Mesenchymal stem cell (in vitro differentiated cells and primary cell): ENCODE measurements at places on chromosomes 11 and 22.

DNA sequence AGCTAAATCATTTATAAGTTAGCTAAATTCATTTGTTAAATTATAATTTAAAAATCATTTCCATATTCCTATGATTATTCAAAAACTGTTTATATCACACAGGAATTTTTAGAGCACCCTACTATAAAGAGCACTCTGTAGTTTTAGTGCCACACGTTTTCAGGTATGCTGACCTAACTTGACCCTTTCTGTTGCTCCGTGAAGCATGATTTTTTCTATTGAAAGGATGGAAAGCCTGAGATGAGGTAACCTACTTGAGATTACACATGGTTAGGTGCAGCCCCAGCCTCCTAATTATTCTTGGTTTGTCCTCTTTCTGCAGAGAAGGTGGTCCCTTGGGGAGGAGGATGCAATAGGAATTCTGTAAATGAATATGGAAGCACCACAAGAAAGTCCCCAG lies 72.6 kb downstream of the PPFIBP2 start:
- no peak for DNase-seq

- DNase-seq, result no peak
Measured at GRCh38 chr22:43241699-43242386, 54.9 kb upstream of the TTLL12 start.

- DNase-seq, result no peak
Measured at GRCh38 chr22:30435674-30436126, 10.1 kb downstream of the MTFP1 start.

- peak; percentile 53 for DNase-seq
Measured at GRCh38 chr22:33361581-33361980, 303.4 kb upstream of the SYN3 start.

GRCh38 chr11:104637662-104638170 lies 260.5 kb downstream of the CASP12 start:
- DNase-seq, result no peak

- DNase-seq, result no peak
Measured at GRCh38 chr22:27983361-27983791, 64.3 kb upstream of the PITPNB start.

DNA sequence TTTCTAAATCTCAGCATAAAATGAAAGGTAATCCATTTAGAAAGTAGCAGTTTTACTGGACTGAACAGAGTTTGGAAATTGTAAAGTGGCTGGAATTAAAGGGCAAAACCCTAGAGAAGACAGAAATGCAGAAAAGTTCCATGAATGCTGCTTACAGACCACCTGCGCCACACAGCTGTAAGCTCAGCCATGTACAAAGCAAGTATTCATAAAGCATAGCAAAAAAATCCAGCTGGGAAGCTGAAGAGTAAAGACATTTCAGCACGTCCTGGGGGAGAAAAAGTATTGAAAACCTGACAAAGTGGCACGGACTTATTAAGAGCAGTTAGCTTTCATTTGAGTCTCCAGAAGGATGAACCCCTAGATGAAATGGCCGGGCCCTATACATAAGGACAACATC lies 220.1 kb upstream of the CNTN5 start:
- DNase-seq, result no peak

GRCh38 chr11:10556590-10556989 lies 11.9 kb downstream of the LYVE1 start:
- no peak for DNase-seq

- no peak for DNase-seq
Measured at GRCh38 chr11:131592734-131593133, 222.3 kb downstream of the NTM start.

- DNase-seq, result peak; percentile 74
Measured at GRCh38 chr11:119340335-119341221, at the start of gene C1QTNF5. Gene C1QTNF5, minus strand, starts transcription at chr11:119340883. Its CDS starts 486 bp downstream, at chr11:119340397.

GRCh38 chr11:28536504-28537267 lies 428.5 kb downstream of the METTL15 start:
- no peak for DNase-seq

DNA sequence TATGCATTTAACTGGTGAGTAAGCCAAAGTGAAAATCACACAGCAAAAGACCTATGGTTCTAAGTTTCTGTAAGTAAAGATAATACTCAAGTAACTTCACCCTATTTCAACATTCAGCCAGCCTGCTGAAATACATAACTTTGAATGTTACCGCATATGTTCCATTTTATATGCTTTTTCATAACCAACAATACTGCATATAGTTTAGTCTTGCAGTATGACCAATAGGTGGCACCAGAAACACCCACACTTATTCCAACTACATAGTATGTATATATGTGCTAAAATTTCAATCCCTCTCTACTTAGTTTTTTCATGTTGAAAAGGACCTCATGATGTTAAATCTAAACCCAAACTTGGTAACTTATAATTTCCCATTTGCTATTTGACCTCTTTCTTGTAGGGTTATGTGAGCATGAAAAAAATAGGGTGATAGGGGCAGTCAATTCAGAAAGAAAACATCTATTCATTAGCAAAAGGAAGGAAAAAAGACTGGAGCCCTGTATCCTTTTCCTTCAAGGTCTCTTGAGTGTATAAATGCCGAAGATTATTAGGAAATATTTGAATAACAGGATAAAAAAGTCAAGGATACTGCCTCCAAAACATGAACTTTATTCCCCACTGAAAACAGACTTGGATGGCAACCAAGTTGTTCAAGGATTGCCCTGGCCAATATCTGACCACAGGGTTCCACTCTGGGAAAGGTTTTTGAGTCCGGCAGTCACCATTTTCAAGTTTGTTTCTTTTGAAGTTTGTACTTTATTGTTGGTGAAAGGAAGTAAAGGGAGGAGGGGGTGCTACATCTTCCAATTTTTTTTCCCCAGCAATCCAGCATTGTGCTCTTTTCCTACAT lies 23.8 kb upstream of the FZD4 start:
- DNase-seq, result peak; percentile 44

DNA sequence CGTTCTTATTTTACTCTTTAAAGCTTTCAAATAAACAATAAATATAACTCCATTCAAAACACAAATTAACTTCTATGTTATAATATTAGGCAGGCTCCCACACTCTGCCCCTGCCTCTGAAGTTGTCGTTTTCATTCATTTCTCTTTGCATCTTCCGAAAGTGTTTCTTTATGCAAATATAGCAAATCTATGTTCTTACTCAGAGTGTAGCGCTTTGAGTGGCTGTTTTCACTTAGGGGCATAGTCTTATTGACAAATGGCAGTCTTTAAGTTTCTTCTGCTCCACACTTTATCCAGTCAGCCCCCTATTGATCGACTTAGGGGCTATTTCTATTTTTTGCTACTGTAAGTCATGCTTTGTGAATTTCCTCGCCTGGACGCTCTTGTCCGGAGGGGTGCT lies 45.3 kb upstream of the RTL6 start:
- DNase-seq, result no peak

DNA sequence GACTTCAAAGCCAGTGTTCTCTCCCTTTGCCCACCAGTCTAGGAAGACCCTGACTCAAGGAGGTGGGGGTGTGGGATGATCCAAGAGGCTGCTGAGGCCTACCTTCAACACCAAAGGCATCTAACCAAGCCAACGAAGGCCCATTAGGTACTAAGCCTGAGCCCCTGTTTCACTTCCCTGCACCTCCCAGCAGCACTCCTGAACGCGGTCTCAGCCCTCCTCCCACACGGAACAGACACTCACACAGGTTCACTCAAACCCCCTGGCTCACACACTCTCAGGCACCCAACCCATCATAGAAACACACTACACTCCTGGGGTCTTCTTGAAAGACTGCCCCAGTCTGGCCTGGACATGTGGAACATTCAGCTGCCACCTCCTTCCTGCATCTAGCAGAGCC lies 40.7 kb downstream of the SLC22A12 start:
- no peak for DNase-seq

GRCh38 chr22:20750461-20751184 lies 23.3 kb upstream of the SERPIND1 start:
- peak; percentile 91 for DNase-seq

DNA sequence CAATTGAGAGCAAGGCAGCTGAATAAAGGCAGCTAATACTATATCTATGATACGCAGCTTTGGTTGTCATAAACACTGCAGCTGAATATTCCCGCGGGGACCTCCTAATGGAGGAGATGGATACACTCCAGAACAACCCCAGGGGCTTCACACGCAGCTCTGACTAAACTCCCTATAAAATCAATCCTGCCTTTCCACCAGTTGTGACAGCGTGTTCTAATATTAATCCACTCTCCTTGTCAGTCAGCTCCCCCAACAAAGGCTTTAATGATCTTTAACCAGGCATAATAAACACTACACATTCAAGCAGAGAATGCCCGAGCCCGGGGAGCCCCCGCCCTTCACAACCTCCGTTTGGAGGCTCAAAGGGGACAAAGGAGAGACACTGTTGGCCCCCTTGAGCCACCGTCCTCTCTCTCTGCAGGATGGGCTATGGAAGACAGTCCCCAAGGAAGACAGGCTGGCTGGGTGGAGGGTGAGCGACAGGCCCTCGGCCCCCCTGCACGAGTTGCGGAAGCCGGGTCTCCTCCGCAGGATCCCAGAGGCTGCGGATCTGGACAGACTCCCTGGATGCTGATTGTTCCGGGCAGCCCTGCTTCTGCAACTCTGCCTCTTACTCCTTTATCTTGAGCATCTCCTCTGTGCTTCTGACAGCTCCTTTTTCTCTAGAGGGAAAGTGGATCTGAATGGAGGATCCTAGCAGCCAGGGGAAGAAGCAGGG lies 565.2 kb downstream of the BUD13 start:
- DNase-seq, result no peak

GRCh38 chr11:102237096-102237735 lies 80.1 kb upstream of the BIRC3 start:
- peak; percentile 54 for DNase-seq

DNA sequence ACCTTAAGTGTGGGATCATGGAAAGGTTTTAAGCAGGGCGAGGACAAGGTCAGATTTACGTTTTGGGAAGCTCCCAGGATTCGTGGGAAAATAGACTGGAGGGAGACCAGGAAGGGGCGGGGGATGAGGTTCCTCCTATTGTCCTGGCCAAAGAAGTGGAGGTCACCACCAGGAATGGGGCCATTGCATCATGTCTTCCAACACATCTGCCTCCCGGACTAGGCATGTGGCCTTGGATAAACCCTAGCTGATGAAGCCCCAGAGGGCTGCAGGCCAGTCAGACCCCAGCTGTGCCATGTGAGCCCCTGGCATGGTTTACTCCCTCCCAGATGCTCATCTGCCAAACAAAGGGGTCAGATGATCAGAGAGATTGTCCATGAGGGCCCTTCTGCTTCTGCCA lies 11.5 kb upstream of the YWHAH start:
- DNase-seq, result no peak

GRCh38 chr11:74256378-74257133 lies 54.9 kb downstream of the P4HA3 start:
- DNase-seq, result no peak

- DNase-seq, result no peak
Measured at GRCh38 chr22:36569999-36570398, 41.0 kb upstream of the EIF3D start.

DNA sequence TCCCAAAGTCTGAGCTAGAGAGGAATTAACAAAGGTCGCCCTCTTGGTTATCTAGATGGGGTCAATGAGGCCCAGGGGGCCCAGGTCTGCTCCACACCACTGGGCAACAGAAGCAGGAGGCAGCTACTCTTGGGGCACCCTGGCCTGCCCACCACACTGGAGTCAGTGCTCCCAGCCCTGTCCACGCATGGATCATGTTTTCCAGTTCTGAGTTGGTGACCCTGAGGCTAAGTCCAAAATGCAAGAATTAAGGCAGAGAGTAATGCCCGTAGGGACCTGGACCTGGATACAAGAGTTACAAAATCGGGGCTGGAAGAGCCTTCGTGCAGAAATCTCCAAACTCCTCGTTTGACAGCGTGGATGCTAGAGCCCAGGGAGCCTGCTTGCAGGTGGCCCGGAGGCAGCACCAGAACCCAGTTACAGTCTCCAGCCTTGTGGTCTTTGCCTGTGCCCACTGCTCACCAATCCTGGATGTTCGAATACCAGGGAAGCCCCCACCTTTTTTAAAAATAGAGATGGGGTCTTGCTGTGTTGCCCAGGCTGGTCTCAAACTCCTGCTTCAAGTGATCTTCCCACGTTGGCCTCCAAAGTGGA lies 6.1 kb upstream of the THRSP start:
- no peak for DNase-seq

DNA sequence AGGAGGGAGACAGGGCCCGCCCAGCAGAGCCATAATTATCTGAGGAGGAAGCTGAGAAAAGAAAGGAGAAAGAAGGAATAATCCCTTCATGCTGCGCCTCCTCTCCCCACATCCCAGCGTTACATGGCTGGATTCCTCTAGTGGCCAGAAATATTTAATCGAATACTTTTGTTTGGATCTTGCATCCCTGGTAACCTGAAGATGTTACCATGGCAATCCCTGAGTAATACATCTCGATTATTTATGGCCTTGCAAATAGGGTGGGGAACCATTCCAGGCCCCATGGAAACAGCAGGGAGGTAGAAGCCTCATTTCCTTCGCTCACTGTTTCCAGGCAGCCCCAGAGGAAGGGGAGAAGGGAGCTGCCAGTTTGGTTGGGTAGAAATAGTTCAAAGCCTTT lies 357.7 kb downstream of the BUD13 start:
- DNase-seq, result no peak

DNA sequence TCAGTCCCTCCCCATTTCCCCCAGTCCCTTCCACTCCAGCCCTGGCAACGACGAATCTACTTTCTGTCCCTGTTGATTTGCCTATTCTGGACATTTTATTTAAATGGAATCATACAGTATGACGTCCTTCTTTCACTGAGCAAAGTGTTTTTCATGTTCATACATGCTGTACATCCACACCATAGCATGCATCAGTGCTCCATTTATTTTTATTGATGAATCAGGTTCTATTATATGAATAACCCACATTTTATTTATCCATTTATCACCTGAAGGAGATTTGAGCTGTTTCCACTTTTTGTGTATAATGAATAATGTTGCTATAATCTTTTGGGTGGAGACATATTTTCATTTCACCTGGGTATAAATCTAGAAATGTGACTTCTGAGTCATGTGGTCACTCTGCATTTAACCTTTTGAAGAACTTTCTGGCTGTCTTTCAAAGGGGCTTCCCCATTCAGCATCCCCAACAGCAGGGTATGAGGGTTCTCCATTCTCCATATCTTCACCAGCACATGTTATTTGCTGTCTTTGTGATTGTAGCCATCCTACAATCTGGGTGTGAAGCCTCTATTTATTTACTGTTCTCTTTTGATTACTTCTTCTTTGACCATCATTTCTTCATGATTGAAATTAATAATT lies 531.7 kb downstream of the ETS1 start:
- no peak for DNase-seq

- peak; percentile 39 for DNase-seq
Measured at GRCh38 chr11:44627911-44628729, 62.7 kb downstream of the CD82 start.

- no peak for DNase-seq
Measured at GRCh38 chr11:102260241-102260640, 57.0 kb upstream of the BIRC3 start.

GRCh38 chr11:130025371-130025770 lies 22.7 kb upstream of the PRDM10 start:
- DNase-seq, result no peak

- DNase-seq, result peak; percentile 93
Measured at GRCh38 chr11:76371170-76371569, 9.8 kb downstream of the THAP12 start.
